ENCODE measurements at places on chromosomes 12 and 14.

GRCh38 chr14:38755036-38755435 lies 348.0 kb downstream of the SEC23A start:
- DNase-seq: no peak

DNA sequence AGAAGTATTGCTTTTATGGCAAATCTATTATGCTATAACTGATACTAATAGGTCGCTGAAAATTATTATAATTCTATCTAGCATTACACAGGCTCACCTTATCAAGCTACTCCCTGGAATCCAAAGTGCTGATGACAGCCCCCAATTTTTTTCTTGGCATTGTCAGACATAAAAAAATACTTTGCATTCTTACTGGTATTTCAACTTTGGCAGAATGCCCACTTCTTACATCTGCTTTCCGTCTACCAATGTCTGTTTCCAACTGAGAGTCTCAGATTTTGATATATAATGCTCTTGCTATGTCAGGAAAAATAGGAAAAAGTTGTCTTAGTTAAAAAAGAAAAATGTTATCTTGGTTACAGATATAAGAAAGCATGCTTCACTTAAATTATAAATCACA lies 615.4 kb downstream of the C12orf50 start:
- no peak for DNase-seq

DNA sequence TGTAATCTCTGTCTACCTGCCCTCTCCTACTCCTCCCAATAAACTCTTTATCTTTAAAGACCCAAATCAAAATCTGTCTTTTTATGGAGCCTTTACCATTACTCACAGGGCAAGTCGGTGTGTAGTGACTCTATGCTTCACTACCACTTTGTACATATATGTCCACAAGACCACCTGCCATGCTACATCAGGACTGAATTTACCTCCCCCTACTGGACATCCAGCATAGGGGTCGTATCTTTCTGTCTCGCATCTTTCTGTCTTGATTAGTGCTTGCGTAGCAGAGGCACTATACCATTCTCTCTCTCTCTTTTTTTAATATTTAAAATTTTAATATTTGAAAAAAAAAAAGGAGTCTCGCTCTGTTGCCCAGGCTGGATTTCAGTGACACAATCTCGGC lies 587.5 kb downstream of the SOX5 start:
- no peak for DNase-seq

DNA sequence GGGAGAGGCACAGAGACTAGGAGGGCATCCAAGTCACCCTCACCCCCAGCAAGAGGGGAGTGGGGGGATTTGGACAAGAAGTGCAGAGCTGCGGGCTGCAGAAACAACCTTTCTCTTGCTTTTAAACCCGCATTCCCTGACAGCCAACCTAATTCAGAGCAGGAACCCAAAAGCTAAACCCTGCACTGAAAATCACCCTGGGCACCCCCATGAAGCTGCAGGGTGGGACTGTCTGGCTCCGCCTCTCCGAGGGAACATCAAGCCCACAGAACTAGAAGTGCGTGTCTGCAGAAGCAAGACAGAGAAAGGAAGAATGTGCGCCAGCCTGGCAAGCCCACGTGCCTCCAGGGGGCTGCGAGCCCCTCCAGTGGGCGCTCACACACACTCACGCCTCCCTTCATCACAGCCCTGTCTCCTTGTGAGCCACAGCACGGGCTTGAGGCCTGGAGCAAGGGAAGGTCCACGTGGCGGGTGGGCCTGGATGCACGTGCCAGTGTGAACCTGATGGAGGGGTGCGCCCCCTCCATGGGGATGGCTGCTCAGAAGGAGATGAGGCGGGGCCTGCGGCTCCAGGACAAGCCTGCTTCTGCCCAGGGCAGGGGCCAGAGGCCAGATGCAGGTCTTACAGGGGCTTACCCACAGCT lies 27.8 kb upstream of the PNMA1 start:
- no peak for DNase-seq

GRCh38 chr12:29908157-29908556 lies 124.4 kb upstream of the TMTC1 start:
- DNase-seq: no peak
